Dorsolateral prefrontal cortex (tissue), 122 donors: ENCODE measurements at places on chromosomes 7 and 10. TPM values are rescaled to one million over a fixed set of nuclear protein-coding genes. Genes with fewer than 3 reads are reported as not detected.

PLA2G12B gene
- total RNA-seq = not detected

GRCh38 chr7:121355574-121355973, 26.8 kb downstream of the WNT16 start:
- no peak for DNase-seq

DNA sequence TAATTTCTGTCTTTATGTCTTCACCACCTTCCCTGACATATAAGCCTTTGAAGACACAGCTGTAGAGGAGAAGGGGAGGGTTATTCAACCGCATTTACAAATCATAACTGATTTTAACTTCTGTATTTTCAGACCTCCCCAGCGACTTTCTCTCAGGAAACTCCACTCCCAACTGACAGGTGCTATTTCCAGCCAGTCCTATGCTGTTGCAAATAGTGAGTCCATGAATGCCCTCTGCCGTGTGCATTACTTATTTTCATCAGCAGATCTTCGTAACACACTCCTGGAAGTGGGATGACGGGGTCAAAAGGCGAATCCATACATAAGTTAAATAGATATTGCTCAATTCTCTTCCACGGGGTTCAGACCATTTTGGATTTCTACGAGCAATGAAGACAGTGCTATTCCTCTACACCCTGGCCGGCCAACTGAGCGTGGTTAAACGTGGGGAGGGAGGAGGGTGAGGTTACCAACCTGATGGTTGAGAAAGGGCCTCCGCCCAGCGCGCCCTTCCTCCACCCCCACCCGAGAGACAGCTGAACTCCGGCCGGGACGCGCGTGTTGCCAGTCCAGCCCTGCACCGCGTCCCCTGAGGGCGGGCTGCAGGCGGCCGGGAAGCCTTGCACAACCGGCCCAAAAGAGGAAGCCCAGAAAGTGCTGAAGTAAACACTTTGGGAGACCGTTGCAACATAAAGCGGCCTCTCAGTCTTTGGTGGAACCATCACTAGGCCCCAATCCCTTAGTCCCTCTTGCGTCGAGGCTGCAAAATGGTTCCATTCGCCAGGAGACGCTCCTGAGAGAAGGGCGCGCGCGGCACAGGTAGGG, at the start of gene APBB1IP:
APBB1IP (plus strand) TSS at position 705 of the 825 bp plus-strand sequence. CDS start 53,986 bp downstream, outside the sequence.
- peak; percentile 65 for DNase-seq

- DNase-seq = no peak
These were observed 5.7 kb upstream of the UCMA start for GRCh38 chr10:13239923-13240322.

GRCh38 chr10:133309100-133309719, 496 bp downstream of the ZNF511 start:
- peak; percentile 90 for DNase-seq
